ENCODE measurements at places on chromosomes 3 and 15. TPM values are rescaled to one million over a fixed set of nuclear protein-coding genes. Genes with fewer than 3 reads are reported as not detected.

DNA sequence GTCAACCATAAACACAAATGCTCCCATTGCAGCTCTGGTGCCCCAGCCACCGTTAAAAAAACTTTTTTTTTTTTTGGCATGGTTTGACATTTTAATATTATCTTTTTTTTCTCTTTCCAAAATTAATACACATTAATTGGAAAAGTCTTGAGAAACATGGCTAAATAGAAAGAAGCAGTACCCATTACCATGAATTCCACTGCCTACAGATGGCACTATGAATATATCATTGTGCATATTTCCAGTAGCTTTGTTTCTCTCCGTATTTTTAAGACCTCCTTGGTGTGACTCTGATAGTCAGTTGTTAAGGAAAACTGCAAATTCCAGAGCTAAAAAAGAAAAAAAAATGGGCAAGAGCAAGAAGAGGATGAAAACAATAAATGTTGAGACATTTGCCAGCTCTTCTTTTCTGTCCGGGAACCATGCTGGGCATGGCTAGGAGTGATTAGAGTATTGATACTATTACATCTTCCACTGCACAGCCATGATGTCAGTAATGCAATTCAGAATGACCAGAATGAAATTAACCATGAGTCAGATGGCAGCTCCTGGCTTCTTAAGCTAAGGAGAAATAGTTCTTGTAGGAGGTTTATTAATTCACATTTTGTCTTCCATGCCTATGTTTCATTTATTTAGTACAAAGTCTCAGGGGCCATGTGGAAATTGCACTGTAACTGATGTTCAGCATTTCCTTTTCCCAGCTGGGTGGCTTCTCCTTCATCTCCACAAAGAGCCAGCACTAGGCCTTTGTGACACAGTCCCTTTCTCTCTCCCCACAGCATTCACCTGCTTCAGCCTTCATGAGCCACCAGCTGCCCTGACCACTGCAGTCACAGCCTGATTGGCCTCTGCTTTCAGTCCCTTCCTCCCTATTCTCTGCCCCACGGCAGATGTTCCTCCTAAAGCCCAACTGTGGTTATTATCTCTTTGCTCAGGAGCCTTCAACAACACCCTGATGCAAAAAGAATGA, 31.8 kb downstream of the SLC7A14 start:
- no peaks in the 10 kb centered on the region for H3K4me1 ChIP-seq
- no peaks in the 10 kb centered on the region for H3K36me3 ChIP-seq
- peak; percentile 55 for DNase-seq
- no peak overlapping the region for H3K27ac ChIP-seq
- no peaks in the 10 kb centered on the region for H3K27me3 ChIP-seq
- H3K4me3 ChIP-seq = no peak overlapping the region

DNA sequence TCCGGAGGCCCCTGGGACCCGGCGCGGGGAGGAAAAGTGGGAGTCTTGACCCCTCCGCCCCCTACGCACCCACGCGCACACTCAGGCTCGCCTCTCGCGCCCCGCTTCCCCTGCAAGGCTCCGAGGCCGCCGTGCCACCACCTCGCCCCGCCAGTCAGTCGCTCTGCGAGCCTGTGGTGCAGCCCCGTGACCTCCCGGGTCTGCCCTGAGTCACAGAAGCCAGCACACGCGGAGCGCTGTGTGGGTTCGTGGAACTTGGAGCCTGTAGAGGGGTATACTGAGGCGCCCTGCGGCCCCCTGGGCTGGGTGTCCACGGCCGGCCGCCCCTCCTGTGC, 380 bp upstream of the ALS2CL start:
- H3K4me1 ChIP-seq = peaks cover 71% of the 10 kb centered on the region
- H3K27me3 ChIP-seq = no peaks in the 10 kb centered on the region
- no peaks in the 10 kb centered on the region for H3K36me3 ChIP-seq
- DNase-seq = no peak

- H3K4me3 ChIP-seq = no peak overlapping the region
- no peak overlapping the region for H3K27ac ChIP-seq
- peaks cover 6% of the 10 kb centered on the region for H3K27me3 ChIP-seq
Observed at GRCh38 chr3:100697172-100697571, 12.1 kb upstream of the TFG start.

- H3K4me3 ChIP-seq = no peak overlapping the region
- H3K27me3 ChIP-seq = peaks cover 4% of the 10 kb centered on the region
- no peak for DNase-seq
- peaks cover 5% of the 10 kb centered on the region for H3K4me1 ChIP-seq
Observed at GRCh38 chr15:40233727-40234577, 4.9 kb upstream of the PAK6 start.

GRCh38 chr15:71044006-71044405, 71.3 kb upstream of the THSD4 start:
- DNase-seq = no peak
- H3K36me3 ChIP-seq = no peaks in the 10 kb centered on the region
- H3K4me1 ChIP-seq = no peaks in the 10 kb centered on the region
- H3K27ac ChIP-seq = no peak overlapping the region

DNA sequence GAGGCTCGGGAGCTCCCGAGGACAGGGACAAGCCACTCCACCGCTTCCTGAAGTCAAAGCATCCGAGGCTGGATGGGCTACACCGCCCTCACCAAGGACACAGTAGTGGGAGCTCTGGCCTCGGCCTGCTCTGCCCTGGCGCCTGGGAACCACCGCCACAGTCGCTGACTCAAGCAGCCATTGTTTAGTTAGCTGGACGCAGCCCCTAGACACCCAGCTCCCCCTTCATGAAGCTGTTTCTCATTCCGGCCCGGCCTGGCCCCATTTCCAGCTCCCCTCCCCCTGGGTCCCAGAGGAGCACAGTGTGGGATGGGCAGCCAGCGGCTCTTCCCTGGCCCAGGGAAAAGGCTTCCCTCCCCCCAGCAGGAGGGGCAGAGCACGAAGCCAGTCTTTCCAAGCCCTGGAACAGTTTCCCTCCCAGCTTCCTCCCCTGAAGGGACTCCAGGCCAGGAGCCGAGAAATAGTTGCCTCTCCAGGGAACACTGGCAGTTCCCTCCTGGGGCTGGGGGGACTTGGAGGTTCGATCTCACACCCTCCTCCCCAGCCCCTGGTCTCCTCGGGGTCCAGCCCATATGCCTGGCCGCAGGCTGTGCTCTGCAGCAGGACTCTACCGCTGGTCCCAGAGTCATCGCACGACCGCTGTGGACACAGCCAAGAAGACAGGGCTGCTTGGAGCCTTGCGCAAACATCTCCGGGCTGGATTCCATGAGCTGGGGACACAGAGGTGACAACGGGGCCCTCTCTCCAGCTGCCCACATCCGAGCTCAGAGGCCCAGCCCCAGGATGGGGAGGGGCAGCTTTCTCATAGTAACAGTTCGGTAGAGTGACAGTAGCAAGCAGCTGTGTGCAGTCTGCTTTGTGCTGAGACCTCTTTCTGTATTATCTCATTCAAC, 10.0 kb downstream of the PLXND1 start:
- no peaks in the 10 kb centered on the region for H3K27me3 ChIP-seq
- H3K4me3 ChIP-seq = peak overlapping the region; percentile 47
- peaks cover 97% of the 10 kb centered on the region for H3K4me1 ChIP-seq
- no peak for DNase-seq
- H3K36me3 ChIP-seq = no peaks in the 10 kb centered on the region
- peak overlapping the region; percentile 80 for H3K27ac ChIP-seq

DNA sequence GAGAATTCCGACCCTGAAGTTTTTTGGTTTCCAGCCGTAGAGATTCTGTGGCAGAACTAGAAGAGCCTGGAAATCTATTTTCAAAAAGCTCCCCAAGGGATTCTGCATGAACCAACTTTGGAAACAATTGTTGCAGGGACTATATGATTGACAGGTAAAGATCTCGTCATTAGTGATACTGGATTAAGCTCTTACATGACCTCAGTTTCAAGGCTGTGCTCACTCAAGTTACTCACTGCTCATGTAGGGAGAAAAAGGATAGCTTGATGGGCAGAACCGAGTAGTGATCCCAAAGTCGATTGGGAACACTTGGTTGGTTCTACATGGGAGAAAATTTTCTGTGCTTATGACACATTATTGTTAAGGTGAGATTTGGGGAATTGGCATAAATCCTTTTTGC, 142.3 kb upstream of the RASGRP1 start:
- H3K36me3 ChIP-seq = no peaks in the 10 kb centered on the region
- no peaks in the 10 kb centered on the region for H3K27me3 ChIP-seq
- no peak overlapping the region for H3K27ac ChIP-seq
- no peaks in the 10 kb centered on the region for H3K4me1 ChIP-seq

GRCh38 chr3:54932606-54933005, 4.7 kb upstream of the LRTM1 start:
- H3K27me3 ChIP-seq = no peaks in the 10 kb centered on the region
- no peaks in the 10 kb centered on the region for H3K36me3 ChIP-seq
- H3K27ac ChIP-seq = no peak overlapping the region
- DNase-seq = no peak

GRCh38 chr15:70530503-70530902, 232.9 kb downstream of the UACA start:
- H3K27me3 ChIP-seq = no peaks in the 10 kb centered on the region
- H3K4me1 ChIP-seq = no peaks in the 10 kb centered on the region
- no peak overlapping the region for H3K4me3 ChIP-seq
- DNase-seq = no peak

DNA sequence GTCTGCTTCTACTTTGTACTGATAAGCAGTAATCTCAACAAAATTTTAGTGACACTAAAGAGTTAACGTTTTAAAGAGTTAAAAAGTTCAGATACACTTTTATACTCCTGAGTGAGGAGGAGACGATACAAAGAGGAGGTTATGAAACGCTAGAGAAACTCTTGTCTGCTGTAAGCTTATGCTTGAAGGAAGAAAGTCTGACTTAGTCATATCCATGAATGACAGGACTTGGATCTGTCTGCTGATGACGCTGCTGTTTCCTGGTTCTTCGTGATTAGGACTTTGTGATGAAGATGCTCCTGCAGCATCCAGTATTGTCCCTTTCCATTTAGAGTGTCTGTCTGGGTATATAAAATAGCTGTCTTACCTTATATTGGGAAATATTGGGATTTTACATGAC, 15.8 kb downstream of the TCF12 start:
- no peaks in the 10 kb centered on the region for H3K27me3 ChIP-seq
- no peak overlapping the region for H3K4me3 ChIP-seq
- H3K27ac ChIP-seq = no peak overlapping the region
- peaks cover 70% of the 10 kb centered on the region for H3K4me1 ChIP-seq

GRCh38 chr3:28188686-28189085, 52.7 kb upstream of the CMC1 start:
- H3K4me1 ChIP-seq = no peaks in the 10 kb centered on the region
- no peak for DNase-seq
- no peak overlapping the region for H3K4me3 ChIP-seq
- H3K27me3 ChIP-seq = no peaks in the 10 kb centered on the region
- H3K36me3 ChIP-seq = no peaks in the 10 kb centered on the region

DNA sequence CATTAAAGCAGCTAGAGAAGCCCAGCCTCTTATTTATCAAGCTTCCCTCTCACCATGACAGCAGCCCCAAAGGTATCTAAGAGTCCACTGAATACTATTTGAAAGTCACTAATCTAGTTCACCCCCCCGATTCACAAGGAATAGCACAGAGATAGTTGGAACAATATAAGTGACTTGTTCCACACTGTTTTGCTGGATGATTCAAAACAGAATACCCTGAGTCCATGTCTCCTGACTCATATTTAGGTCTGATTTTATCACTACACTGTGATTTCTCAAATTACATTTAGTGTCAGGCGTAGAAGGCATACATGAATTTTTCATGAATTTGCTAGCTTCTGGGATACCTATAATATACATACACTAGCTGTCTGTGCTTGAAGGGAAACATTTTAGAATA, 18.7 kb upstream of the EOGT start:
- H3K36me3 ChIP-seq = peaks cover 81% of the 10 kb centered on the region
- H3K4me3 ChIP-seq = no peak overlapping the region
- no peaks in the 10 kb centered on the region for H3K4me1 ChIP-seq
- no peak for DNase-seq
- no peak overlapping the region for H3K27ac ChIP-seq
- H3K27me3 ChIP-seq = no peaks in the 10 kb centered on the region

- H3K27ac ChIP-seq = no peak overlapping the region
- no peak overlapping the region for H3K4me3 ChIP-seq
- DNase-seq = no peak
Observed at GRCh38 chr15:78689626-78690025, 48.6 kb upstream of the CHRNB4 start.

- no peak overlapping the region for H3K4me3 ChIP-seq
- peaks cover 11% of the 10 kb centered on the region for H3K36me3 ChIP-seq
- H3K27me3 ChIP-seq = no peaks in the 10 kb centered on the region
- no peak for DNase-seq
- peaks cover 38% of the 10 kb centered on the region for H3K4me1 ChIP-seq
Observed at GRCh38 chr15:64629063-64629462, 146.3 kb downstream of the RBPMS2 start.

DNA sequence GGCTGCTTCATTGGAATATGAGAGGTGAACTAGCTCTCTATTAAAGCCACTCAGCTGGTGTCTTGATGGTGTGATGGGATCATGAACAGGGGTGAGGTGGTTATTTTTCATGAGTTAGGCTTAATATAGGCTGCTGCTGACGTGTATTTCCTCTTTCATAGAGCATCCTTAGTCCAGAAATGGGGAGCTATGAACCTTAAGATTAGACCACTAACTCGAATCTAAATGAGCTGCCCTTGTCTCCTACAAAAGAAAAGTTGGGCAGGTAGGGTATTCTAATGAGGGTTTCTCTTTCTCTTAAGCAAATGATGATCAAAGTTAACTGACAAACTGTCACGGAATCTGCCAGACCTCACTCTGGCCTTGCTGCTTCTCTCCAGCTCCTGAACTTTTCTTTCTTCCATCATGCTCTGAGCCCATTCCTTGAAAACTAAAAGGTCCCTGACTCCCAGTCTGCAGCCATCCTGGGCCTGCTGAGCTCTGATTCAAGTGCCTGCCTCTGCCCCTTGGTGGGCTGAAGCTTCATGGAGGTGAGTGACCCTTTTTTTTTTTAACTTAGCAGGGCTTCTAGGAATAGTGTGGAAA, at the start of gene TRIM69:
Gene TRIM69 (plus strand): TSS at position 348 of the 585 bp plus-strand sequence. CDS start 177 bp downstream, at position 525.
- peak within 1 kb of the TSS; percentile 16 for H3K27ac ChIP-seq
- H3K36me3 ChIP-seq = peaks cover 6% of the 10 kb centered on the region
- H3K27me3 ChIP-seq = no peaks in the 10 kb centered on the region
- H3K4me1 ChIP-seq = peaks cover 11% of the 10 kb centered on the region
- no peak for DNase-seq
- no peak within 1 kb of the TSS for H3K4me3 ChIP-seq

DNA sequence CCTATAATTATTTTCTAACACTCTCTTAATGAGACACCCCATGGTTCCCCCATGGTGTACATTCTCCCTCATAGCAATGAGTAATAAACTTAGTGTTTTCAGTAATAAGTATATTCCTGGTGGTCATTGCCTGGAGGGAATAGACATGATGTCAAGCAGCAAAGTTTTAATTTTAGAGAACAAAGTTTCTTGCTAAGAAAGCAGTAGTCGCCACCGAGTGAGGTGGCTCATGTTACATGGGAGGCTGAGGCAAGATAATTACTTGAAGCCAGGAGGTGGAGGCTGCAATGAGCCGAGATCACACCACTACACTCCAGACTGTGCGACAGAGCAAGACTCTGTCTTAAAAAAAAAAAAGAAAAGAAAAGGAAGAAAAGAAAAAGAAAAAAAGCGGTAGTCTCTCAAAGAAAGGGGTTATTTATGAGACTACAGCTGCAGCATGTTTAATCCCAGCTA, 2.4 kb upstream of the ELP6 start:
- H3K4me1 ChIP-seq = peaks cover 15% of the 10 kb centered on the region
- H3K4me3 ChIP-seq = no peak overlapping the region
- no peak for DNase-seq

MEIS2 gene
- total RNA-seq = 66.4 TPM

SKOR1 gene
- 0.69 TPM for total RNA-seq

GOLGA6D gene
- not detected for total RNA-seq

SPINK8 gene
- total RNA-seq = not detected

HIGD2B gene
- not detected for total RNA-seq

SOX14 gene
- total RNA-seq = not detected

CNTN4 gene
- 10.7 TPM for total RNA-seq

REC114 gene
- not detected for total RNA-seq

CTXN2 gene
- total RNA-seq = not detected

WDR48 gene
- total RNA-seq = 25.9 TPM

CEP19 gene
- 4.0 TPM for total RNA-seq
